ENCODE measurements at places on chromosomes 5 and 9. TPM values are rescaled to one million over a fixed set of nuclear protein-coding genes. Genes with fewer than 3 reads are reported as not detected.
A peak's percentile ranks its signal among the peaks of the same experiment; 100 is the strongest.

- DNase-seq, result peak; percentile 93
Measured at GRCh38 chr5:38613992-38614836, 57.8 kb upstream of the LIFR start.

DNA sequence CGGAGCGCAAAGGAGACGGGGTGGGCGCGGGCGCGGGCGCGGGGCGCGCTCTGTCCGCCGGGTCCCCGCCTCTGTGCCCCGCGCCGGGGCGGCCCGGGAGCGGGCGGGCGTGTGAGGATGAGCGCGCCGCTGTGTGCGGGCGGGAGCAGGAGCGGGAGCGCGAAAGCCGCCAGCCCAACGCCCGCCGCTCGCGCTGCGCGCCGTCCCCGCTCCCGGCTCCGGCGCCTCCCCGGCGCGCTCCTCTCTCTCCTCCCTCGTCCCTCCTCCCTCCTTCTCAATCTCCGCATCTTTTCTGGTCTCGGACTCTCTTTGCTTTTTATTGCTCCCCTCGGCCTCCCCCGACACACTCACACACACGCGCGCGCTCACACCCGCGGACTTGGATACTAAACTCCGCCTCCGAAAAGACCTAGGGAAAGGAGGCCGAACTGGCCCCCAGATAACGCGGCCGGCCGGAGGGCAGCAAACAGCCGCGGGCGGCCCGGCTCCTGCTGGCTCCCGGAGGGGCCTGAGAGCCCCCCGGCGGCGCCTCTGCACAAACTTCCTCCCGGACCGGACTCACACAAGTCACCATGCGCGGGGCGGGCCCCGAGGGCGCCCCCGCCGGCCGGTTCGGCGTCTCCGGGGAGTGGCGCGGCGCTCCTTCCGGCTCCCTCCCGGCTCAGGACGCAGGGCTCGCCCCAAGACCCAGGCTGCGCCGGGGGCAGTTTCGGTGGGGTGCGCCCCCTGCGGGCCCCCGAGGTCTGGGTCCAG lies at the start of gene FIBCD1:
Gene FIBCD1 (minus strand): TSS at position 596 of the 753 bp plus-strand sequence. CDS start 640 bp downstream, outside the sequence.
- DNase-seq, result no peak

DNA sequence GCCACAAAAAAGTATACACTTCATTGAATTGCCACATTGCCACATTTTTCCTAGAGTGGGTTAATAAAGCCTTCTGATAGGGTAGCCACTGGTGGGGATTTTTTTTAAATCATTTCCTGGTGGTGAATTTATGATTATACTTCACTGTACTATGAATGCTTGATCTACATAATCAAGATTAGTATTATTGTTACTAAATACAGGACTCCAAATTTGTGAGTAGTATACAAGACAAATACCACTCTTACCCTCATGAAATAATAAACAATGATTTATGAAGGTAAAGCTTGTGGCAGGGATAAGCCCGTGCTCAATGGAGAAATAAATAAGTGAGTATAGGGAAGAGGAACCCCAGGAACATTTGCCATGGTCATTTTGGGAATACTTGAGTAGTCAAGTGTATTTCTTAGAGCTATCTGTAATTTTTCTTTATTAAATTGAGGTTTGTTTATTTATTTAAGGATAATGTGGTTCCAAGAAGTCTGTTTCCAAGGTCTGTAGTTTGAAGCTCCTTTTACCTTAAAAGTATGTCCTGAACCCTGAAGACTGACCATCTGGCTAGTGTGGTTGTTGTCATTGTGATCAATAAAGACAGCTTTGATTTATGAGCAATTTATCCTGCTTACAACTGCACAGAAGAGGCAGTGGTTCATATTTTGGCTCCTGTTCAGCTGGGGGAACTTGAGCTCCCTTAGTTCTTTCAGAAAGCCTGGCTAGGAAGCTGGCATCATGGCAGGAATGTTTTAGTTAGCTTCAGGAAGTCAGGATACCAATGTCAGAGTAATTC lies 118.6 kb downstream of the ZSWIM6 start:
- DNase-seq, result no peak

DNA sequence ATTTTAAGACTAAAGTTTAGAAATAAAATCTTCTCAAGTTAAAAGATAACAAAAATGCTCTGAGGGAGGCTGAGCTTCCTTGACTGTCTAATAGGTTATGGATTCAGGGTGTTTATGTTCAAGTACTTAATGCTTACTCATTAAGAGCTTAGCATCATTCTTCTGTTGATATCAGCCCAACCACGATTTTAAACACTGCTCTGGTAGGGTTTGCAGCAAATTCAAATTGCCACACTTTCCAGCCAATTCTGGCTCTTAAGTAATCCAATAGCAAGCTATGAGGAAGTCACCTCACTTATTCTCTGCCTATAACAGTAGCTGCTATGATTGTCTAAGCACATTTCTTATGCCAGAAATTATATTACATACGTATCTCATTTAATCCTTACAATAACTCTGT lies 191.0 kb upstream of the KIF2A start:
- no peak for DNase-seq

DNA sequence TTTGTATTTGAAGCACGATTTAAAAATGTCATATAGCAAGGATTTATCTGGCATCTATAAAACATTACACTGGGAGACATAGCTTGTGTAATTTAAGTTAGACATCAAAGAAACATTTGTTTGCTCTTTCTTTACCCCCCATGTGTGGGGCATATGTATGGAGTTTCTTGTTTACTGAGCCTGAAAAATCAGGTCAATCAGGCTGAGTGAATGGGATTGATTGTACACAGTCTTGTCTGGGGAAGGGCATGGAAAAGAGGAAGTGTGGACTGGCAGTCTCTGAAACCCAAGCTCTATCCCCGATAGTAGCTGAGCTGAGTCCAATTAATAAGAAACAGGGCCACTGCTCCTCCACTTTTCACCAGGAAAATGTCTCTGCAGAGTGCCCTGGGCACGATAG lies 49.4 kb downstream of the SLC46A2 start:
- no peak for DNase-seq

Gene TSTD2
- 21.6 TPM for total RNA-seq

Measured in mucosa of gallbladder (tissue), 1 donor.